Midbrain (tissue), 1 donor: ENCODE measurements at places on chromosomes 1 and 21.
A peak's percentile ranks its signal among the peaks of the same experiment; 100 is the strongest.

GRCh38 chr1:156676114-156676819, 940 bp downstream of the NES start:
- DNase-seq = no peak

GRCh38 chr1:117493906-117494305, 111.9 kb upstream of the TENT5C start:
- DNase-seq = no peak

GRCh38 chr1:169949139-169949538, 55.4 kb upstream of the SCYL3 start:
- no peak for DNase-seq

DNA sequence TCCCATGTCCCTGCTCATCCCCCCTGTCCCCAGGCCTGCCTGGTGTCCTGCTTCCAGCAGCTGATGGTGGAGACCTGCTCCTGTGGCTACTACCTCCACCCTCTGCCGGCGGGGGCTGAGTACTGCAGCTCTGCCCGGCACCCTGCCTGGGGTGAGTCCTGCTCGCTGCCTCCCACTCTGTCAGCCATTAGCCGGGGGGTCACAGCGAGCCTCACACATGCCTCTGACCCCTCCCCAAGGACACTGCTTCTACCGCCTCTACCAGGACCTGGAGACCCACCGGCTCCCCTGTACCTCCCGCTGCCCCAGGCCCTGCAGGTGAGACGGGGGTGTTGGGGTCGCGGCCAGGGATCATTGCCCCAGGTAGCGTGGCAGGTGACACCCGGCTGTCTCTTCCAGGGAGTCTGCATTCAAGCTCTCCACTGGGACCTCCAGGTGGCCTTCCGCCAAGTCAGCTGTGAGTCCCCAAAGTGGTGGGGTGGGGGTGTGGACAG, 10.0 kb downstream of the SCNN1D start:
- DNase-seq = no peak

- DNase-seq = no peak
Observed at GRCh38 chr1:70518106-70518505, 107.0 kb downstream of the CTH start.

GRCh38 chr1:235078480-235079381, 49.9 kb downstream of the TOMM20 start:
- DNase-seq = no peak

GRCh38 chr1:108584428-108584856, 24.5 kb downstream of the EEIG2 start:
- DNase-seq = no peak

DNA sequence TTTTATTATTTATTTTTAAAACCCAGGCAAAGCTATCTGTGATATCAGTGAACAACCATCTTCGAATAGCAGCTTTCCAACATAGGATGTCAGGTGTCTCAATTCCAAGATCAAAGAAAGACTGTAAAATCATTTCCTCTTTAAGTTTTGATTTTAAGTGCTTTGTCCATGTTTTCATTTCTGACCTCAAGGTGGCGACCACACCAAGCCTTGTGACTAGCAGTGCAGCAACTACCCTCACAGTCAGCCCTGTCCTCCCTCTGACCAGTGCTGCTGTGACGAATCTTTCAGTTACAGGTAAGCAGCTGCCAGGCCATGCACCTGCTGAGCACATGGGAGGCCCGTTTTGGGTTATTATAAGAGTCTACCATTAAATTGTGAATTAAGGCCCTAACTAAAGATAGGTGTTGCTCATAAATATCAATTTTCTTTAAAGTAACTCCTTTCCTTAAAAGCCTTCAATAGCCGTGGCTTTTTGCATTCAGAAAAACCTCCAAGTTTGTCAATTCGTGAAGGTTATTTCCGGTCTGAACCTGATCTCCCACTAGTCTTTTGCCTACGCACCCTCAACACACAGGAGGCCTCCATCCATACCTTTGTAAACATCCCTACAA, 117.0 kb downstream of the CD247 start:
- DNase-seq = peak; percentile 18

DNA sequence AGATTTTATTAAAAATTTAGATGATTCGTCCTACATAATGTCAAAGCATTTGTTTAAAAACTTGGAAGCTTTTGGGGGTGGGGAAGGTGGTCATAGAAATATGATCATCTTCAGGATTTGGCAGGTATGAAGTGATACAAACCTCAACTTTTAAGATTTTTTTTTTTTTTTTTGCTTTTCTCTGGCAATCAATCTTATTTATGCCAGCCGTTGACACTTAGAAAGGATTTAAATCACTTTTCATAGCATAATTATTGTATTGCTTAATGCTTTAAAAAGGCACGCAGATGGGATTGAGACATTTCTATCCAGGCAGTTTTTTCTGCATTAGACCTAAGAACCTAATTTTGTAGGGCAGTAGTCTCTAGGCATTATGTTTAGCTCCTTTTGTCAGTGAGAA, 19.7 kb downstream of the MRPS6 start:
- no peak for DNase-seq

GRCh38 chr1:214454569-214455396, 96.6 kb downstream of the PTPN14 start:
- no peak for DNase-seq

DNA sequence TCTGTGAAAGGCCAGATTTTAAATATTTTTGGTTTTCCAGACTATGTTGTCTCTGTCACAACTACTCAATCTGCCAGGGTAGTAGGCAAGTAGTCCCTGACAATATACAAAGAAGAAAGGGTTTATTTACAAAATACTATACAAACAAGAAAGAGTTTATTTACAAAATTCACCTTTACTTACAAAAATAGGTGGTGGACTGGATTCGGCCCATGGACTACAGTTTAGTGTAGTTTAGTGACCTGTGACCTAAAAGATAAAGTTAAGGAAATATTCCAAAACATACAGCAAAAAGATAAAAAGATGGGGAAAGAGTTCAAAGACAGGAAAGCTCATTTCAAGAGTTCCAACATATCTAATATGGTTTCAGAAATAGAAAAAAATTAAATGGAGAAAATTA, 52.9 kb upstream of the MAP10 start:
- no peak for DNase-seq

DNA sequence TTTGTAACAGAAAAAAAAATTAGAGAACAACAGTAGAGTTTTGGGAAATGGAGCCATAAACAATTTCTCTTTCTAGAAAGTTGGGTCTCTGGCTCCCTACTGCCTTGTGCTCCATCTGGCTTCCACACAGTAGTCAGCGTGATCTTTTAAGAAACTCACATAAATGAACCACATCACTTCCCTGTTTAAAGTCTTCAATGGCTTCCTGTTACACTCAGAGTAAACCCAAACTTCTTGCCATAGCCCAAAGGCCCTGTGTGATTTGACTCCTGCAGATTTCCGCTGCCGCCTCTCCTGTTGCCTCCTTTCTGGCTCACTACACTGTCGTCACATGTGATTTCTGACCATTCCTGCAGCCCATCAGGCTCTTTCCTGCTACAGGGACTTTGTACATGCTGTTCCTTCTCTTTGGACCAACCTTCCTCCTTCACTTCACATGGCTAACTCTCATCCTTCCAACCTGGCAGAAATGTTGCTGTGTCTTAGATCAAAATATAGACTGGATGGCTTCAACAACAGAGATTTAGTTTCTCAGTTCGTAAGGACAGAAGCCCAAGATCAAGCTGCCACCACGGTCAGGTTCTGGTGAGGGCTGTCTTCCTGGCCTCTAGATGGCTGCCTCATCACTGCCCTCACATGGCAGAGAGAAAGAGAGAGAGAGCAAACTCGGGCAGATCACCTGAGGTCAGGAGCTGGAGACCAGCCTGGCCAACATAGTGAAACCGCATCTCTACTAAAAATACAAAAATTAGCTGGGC, 34.0 kb downstream of the OPRD1 start:
- no peak for DNase-seq

DNA sequence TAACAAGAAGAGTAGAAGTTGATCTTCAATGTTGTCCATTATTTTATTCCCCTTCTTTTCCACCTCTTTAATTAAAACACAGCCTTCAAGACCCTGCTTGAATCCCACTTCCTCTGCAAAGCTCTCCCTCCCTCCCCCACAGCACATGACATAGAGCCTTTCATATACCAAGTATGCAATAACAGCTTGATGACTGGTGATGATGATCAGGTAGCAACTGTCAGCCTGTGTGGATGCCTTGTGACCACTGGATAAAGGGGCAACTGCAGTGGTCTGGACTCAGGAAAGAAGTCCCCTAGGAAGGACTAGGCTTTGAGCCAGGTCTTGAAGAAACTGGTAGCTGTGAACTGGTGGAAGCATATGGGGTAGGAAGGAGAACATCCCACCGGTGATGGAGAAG, 53.8 kb upstream of the PRDX6 start:
- DNase-seq = no peak

DNA sequence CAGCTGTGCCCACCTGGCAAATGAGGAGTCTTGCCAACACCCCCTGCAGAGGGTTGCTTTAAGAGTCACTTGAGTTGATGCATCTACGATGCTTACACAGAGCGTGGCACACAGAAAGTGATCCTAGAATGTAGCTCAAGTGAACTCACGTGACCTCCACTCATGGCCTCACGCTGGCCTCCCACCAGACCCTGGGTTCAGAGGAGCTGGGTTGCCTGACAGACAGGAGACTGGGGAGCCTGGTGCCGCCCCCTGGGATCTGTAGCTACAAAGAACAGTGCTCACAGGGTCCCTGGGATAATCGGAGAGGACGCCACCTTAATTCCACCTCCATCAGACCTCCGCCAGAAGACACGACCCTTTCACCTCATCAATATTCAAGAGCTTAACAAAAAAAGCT, 81.4 kb upstream of the CASZ1 start:
- no peak for DNase-seq

- no peak for DNase-seq
Observed at GRCh38 chr1:110005971-110006370, 21.4 kb downstream of the AHCYL1 start.
